ENCODE measurements at places on chromosomes 2 and 18.

DNA sequence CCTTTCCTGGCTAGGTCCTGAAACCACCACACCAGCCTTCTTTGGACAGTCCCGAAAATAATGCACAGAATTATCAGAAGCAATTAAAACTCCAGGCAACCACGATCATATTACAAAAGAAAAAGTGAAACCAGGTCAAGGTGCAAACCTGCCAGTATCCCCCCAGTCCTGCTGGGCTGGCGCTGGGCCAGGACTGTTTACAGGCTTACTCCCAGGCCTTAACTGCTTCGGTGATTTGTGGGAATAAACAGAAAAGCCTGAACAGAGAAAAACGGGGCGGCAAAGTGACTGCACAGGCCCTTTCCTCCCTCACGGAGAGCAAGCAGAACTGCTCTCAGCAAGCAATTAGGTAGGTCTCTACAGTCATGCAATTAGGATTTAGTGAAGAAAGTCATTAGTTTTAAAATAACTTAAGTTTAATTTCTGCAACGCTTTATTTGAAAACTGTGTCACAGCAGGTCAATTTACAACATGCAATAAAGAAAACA, 1.3 kb downstream of the HDAC4 start:
- no peak for DNase-seq

GRCh38 chr2:219628235-219628985, 980 bp downstream of the SLC4A3 start:
- no peak for DNase-seq

- DNase-seq = no peak
Measured at GRCh38 chr2:216181351-216181750, 72.2 kb downstream of the XRCC5 start.

- DNase-seq = no peak
Measured at GRCh38 chr18:69590150-69590549, 189.5 kb downstream of the DOK6 start.

- DNase-seq = no peak
Measured at GRCh38 chr18:77206676-77207374, 42.8 kb upstream of the GALR1 start.

DNA sequence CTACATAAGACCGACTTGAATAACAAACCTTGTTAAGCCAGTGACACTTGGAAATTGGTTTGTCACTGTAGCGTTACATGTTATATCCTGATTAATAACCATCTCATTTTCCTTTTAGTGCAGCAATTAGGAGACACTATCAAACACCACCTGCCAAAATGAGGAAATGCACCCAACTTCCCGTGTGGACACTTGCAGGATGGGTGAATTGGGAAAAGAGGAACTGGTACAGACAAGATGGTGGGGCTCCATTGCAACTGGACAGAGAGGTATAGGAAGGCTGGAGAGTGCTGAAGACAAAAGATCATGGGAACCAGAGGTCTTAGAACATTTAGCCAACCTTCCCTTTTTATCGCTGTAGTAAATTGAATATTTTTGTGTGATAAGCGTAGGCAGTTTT, 816.3 kb upstream of the HS6ST1 start:
- DNase-seq = no peak

- no peak for DNase-seq
Measured at GRCh38 chr2:209946539-209946938, 55.9 kb upstream of the RPE start.

GRCh38 chr2:167939514-167940345, 307.7 kb downstream of the STK39 start:
- no peak for DNase-seq

DNA sequence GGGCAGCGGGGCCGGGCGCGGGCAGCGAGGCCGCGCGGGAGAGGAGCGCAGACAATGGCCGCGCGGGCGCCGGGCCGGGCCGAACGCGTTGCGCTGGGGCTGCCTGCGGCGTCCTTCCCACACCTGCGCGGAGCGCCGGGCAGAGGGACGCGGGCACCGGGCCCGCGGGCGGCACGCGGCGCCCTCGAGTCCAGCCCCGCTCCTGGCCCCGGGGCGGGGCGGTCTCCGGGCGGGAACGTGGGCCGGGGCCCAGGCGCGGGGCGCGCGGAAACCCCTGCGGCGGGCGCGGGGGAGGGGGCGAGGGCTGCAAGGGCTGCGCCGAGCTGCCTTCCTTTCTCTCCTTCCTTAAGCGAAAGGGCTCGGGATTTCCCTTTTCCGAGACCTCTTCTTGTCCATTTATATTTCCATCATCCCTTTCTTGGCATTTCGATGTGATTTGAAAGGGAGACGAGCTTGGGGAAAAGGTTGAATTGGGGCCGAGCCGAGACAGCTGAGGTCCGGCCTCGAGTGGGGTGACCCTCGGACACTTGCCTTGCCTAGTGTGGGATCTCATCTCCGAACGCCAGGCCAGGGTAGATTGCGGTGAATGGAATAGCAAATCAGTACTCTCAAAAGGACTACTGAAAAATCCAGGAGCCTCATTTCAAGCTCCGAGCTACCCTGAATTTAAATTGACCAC, 676 bp downstream of the KLHL23 start:
- DNase-seq = no peak

- DNase-seq = no peak
Measured at GRCh38 chr2:652881-653480, 24.2 kb downstream of the TMEM18 start.

GRCh38 chr2:35339211-35339610, 1016.4 kb upstream of the CRIM1 start:
- no peak for DNase-seq

DNA sequence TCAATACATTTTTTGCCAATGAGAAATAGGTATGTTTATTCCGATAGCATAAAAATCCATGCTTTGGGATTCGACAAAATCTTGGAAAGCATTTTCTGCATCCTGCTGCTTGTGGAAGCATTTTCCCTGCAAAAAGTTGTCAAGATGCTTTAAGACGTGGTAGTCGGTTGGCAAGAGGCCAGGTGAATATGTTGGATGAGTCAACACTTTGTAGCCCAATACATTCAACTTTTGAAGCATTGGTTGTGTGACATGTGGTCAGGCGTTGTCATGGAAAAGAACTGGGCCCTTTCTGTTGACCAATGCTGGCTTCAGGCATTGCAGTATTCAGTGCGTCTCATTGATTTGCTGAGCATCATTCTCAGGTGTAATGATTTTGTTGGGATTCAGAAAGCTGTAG, 764.5 kb downstream of the TRIB2 start:
- no peak for DNase-seq

DNA sequence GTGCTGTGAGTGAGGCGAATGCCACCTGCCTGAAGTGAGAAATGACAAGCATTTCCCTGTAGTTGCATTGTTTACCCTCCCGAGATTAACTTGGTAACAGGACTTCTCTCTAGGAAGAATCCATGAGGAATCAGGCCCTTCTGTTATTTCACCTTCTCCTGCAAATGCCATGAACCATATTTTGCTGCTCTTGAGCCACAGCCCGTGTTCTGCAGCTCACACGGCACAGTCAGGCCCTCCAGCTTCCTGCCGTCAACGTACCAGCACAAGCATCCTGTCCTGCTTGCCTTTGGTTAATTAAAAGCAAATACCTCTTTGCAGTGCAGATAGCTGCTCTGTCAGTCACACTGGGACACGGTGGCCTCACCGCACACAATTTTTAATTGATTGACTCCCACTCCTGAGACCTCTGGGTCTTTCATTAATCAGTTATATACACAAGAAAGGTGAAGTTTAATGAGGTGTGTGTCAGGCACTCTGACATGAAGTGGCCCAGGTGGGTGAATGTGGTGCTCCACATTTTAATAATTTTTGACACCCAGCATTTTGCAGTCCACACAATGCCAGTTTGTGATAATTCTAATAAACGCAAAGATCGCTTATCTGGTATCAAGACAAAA, 95.3 kb upstream of the ASB18 start:
- no peak for DNase-seq

GRCh38 chr2:218245214-218245613, 15.6 kb upstream of the GPBAR1 start:
- no peak for DNase-seq

DNA sequence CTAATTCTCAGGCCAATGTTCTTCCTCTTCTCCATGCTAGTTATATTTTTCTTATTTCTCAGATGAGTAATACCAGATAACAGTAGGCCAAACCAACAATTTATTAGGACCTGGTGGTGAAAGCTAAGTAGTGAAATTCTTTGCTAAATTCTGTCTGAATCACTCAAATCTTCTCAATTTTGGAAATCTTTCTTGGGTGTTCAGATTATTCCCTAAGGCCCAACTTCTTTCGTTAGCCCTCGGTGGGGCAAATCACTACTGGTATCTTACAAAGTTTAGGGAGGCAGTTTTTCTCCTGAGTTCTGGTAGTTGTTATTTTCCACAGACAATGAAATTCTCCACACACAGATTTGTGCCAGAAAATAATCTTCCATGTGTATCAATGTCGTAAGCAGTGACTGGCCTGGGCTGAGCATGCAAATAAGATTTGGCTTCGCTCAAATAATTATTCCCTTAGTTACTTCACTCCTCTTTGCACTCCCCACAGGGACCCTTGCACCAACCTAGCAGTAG, 443.5 kb upstream of the SLC14A2 start:
- no peak for DNase-seq

DNA sequence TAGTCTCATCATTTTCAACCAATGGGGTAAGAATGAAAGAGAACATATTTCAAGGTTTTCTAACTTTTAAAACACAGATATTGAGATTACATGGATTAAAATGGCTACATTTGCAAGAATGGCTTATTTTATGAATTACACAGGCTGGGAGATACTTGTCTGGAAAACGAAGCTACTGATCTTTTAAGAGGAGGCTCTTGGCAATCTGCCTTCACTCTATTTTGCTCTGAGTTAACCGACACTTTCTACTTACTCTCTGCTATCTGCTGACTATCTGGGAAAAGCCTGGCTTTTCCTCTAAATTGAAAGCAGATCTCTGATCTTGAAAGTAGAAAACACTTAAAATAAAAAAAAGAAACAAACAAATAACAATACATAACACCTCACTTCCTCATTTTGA, 325.4 kb upstream of the LINC00305 start:
- DNase-seq = no peak

DNA sequence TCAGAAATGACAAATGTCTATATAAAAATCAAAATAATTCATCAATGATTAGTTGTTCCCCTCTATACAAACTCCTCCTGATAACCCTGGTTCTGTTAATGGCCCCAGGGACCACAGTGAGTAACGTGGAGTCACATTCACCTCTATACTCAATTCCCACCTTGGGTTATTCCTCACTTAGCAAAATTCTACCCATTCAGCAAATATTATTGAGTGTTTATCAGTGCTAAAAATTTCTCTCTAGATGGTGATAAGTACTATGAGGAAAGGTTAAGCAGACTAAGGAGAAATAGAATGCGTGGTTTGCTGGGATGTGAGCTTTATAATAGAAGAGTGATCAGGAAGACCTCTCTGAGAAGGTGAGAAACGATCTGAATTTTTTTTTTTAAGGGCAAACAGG, 1124.5 kb downstream of the BCL11A start:
- DNase-seq = no peak

DNA sequence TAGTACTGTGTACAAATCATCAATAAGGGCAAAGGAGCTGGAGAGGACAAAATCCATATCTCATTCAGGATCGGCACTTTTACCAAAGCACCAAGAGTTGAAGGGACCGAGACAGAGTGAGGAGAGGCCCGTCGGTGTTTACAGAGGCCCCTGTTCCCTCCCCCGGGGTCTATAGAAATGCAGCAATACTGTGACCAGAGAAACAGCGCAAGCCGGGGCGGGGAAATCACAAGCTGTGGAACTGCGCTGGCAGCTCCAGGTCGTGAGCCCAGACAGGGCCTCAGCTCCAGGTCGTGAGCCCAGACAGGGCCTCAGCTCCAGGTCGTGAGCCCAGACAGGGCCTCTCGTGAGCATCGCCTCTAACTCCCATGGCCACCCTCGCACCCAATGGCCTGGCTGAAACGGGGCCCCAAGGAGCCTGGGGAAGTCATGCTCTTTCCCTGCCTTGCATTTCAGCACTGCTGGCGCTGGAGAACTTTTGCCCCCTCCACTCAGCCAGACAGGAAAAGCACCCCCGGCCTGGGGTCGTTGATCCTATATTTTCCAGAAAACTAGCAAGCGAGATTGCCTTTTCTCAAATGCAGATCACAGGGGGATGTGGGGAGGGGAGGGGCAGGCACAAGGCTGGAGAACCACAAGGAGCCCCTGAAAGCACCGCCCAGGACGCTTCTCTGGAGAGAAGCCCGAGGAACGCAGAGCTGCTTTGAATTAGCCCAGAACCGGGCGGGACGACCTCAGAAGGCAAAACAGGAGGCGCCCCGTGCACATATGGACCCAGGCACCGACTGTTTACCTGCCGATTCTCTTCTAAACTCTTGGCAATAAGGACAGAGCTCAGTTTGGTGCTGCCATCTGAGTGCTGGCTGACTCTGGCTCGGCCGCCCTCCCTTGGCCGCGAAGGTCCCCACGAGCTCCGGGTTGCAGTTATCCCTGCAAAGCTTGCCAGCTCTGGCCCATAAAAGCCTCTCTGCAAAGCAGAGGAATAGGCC, 223.7 kb downstream of the ACKR3 start:
- DNase-seq = no peak

GRCh38 chr2:100142393-100142792, at the start of gene AFF3:
Gene AFF3, minus strand, starts transcription at chr2:100142590. Its CDS starts 38,136 bp downstream, at chr2:100104454.
- DNase-seq = no peak

DNA sequence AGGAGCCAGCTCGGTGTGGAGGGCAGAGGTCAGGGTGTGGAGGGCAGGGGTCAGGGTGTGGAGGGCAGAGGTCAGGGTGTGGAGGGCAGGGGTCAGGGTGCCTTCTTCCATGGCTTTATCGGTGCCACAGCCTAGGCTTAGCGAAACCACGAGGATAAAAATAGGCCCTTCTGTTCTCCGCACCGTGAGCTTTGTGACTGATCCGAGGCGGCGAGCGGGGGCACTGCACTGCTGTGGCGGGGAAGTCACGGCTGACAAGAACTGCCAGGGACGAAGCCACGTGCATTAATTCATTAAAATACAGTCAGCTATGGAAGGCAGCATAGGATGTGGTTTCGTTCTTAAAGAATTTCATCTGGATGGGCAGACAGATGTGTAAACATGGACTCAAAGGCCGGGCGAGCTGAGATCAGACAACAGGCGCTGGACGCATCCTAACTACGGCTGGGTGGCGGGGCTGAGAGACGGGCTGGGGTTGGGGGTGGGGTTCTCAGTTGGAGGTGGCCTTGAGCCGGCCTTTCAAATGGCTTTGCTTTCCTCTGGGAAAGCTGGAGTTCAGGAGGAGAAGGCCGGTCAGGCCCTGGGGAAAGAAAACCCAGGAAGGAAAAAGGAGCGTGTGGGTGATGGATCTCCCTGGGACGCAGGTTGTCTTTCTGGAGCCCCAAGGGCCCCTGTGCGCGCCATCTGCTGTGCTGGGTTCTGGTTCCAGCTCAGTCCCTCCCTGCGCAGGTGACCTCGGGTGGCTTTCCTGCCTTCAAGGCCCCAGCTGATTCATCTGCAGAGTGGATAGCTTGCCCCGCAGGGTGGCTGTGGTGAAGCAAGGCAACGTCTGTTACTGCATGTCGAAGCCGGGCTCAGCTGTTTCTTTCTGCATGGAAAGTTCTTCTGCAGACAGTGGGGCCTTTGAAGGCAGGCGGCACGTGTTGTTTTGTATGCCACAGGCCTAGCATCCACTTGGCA, 958 bp upstream of the ALLC start:
- no peak for DNase-seq

DNA sequence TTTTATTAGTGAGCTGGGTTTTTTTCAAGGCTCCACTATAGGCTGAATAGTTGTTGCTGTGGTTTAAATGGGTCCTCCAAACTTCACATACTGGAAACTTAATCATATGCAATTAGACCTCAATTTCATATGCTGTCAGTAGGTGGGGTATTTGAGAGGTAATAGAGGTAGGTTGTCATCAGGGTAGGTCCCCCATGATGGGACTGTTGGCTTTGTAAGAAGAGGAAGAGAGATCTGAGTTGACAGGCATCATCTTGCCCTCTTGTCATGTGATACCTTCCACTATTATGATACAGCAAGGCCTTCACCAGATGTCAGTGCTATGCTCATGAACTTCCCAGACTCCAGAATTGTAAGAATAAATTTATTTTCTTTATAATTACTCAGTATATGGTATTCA, 819.4 kb downstream of the LRP1B start:
- no peak for DNase-seq

Data from activated naive CD8-positive, alpha-beta T cell treated with anti-CD3 and anti-CD28 coated beads, Interleukin-2, amount 50 U/mL, for 16 hours (primary cell).